Cortex of kidney (tissue), 1 donor: ENCODE measurements at places on chromosomes 1 and 21.

- DNase-seq, result no peak
Measured at GRCh38 chr1:84271441-84272151, 29.9 kb upstream of the SAMD13 start.

DNA sequence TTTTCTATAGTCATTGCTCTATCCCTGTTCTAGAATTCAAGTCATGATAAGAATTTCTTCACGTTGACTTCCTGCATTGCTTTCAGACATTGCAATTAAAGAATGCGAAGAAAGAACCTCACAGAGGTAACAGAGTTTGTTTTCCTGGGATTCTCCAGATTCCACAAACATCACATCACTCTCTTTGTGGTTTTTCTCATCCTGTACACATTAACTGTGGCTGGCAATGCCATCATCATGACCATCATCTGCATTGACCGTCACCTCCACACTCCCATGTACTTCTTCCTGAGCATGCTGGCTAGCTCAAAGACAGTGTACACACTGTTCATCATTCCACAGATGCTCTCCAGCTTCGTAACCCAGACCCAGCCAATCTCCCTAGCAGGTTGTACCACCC is 10.6 kb downstream of the APCS start:
- DNase-seq, result no peak

DNA sequence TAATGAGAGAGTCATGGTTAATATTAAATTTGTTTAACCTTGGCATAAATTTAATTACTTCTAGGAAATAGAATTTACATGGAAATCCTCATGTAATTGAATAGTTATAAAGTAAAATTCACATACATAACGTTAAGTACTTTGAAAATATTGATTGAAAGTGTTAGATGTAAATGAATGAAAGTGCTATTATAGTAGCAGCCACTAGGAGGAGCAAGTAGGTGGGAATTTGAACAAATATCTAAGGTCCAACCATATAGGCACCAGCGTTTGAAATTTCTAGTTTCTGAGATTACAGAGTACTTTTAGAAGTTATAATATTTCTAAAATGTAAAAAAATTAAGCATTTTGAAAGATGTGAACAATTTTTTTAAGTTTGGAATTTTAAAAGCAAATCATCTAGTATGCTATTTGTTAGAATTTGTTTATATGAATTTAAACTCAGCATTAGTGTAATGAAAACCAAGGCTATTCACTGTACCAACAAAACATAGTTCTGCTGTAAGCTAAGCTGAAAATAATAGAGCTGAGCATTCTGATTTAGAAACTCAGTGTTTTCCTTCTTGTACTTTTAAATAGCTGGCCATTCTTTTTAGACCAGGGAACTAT is 3.3 kb downstream of the B3GALT2 start:
- DNase-seq, result no peak

DNA sequence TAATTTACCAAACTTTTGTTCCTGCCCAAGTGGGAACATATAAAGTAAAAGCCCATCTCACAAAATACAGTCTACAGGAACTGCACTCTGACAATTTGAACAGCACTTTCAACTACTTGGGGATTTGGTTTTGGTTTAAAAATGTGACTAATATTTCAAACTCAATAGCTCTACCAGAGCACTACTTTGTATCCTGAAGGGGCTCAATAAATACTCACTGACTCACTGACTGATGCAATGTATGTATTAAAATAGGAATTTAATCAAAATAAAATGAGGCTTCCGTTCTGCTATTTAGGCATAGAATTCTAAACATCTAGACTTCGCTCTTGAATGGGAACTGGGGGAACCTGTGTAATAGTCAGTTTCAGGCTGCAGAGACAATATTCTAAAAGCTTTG is 21.9 kb downstream of the EFCAB14 start:
- DNase-seq, result no peak

DNA sequence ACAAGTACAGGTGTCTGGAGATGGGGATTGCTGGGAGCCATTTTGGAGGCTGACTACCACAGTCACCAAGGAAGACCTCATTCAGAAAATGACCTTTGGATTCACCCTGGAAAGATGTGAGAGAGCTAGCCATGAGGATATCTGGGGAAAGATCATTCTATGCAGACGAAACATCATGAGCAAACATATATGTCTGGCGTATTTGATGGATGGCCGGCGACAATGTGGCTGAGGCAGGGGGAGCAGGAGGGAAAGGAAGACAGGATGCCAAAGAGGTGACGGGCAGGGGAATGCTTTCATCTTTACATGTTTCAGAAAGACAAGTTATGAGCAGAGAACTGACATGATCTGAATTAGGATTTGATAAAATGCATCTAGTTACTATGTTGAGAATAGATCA is 61.5 kb upstream of the SOX13 start:
- DNase-seq, result no peak

DNA sequence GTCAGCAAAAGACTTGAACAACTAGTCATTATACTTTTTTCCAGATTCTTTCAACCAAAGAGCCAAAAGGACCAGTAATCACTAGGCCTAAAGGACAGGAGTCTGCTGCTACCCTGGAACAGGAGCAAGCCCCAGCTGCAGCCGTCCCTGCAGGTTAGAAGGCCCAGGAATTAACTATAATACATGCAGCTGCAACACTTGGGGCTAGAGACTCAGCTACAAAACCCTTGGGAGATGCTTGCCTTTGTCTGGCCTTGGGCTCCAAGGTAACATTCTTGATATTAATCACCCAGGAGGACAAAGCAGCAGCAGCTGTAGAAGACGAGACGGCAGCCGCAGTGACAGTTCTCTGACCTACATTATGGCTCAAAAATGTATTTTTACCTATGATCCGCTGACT is 841.2 kb upstream of the ADGRL4 start:
- no peak for DNase-seq

- peak; percentile 32 for DNase-seq
Measured at GRCh38 chr1:111619635-111620440, at the start of gene RAP1A. RAP1A (plus strand) TSS chr1:111619789; CDS start chr1:111691361, 71,572 bp downstream.

DNA sequence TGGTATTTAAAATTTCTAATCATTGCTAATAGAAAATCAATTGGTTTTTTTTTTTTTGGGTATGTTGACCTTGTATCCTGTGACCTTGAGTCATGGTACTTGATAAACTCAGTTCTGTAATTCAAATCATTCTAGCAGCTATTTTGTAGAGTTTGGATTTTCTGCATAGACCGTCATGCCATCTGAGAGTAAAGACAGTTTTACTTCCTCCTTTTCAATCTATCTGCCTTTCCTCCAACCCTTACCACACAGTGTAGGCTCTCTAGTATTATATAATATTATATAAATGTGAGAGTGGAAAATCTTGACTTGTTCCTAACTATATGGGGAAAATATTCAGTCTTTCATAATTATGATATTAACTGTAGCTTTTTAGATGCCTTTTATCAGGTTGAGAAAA is 7.0 kb downstream of the TDRD5 start:
- no peak for DNase-seq

GRCh38 chr21:29091033-29091432 is 17.6 kb upstream of the CCT8 start:
- no peak for DNase-seq

DNA sequence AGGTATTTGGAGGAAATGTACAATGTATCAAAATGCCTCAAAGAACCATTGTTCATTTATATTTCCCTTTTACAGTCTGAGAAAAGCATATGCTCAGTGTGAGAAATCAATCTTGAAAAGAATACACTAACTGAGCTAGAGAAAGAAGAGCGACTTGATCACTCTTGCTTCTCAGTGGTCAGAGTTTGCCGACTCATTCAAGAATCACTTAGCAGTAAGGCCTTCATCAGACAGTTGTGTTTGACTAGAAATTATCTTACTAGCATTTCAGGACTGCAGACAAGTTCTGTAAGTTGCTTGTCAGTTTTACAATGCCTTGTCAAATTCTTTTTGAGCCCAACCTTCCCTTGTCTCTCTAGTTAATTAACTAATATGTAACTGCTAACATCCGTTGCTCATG is 12.9 kb downstream of the RGS18 start:
- no peak for DNase-seq

GRCh38 chr1:41758904-41759548 is 159.7 kb downstream of the HIVEP3 start:
- no peak for DNase-seq

DNA sequence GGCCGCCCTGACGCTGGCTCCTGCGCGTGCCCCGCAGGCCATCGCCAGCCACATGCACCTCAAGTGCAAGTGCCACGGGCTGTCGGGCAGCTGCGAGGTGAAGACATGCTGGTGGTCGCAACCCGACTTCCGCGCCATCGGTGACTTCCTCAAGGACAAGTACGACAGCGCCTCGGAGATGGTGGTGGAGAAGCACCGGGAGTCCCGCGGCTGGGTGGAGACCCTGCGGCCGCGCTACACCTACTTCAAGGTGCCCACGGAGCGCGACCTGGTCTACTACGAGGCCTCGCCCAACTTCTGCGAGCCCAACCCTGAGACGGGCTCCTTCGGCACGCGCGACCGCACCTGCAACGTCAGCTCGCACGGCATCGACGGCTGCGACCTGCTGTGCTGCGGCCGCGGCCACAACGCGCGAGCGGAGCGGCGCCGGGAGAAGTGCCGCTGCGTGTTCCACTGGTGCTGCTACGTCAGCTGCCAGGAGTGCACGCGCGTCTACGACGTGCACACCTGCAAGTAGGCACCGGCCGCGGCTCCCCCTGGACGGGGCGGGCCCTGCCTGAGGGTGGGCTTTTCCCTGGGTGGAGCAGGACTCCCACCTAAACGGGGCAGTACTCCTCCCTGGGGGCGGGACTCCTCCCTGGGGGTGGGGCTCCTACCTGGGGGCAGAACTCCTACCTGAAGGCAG is 23.4 kb upstream of the ARF1 start:
- no peak for DNase-seq

DNA sequence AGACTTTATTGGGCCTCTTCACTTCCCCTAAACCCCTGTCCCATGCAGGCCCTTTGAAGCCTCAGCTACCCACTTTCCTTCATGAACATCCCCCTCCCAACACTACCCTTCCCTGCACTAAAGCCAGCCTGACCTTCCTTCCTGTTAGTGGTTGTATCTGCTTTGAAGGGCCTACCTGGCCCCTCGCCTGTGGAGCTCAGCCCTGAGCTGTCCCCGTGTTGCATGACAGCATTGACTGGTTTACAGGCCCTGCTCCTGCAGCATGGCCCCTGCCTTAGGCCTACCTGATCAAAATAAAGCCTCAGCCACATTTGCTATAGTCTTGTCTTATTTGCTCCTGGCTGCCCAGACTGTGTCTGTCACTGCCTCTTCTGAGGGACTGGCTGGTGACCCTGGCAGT is 5.5 kb downstream of the GSTM4 start:
- DNase-seq, result no peak
